ENCODE measurements at places on chromosomes 3 and 15.

DNA sequence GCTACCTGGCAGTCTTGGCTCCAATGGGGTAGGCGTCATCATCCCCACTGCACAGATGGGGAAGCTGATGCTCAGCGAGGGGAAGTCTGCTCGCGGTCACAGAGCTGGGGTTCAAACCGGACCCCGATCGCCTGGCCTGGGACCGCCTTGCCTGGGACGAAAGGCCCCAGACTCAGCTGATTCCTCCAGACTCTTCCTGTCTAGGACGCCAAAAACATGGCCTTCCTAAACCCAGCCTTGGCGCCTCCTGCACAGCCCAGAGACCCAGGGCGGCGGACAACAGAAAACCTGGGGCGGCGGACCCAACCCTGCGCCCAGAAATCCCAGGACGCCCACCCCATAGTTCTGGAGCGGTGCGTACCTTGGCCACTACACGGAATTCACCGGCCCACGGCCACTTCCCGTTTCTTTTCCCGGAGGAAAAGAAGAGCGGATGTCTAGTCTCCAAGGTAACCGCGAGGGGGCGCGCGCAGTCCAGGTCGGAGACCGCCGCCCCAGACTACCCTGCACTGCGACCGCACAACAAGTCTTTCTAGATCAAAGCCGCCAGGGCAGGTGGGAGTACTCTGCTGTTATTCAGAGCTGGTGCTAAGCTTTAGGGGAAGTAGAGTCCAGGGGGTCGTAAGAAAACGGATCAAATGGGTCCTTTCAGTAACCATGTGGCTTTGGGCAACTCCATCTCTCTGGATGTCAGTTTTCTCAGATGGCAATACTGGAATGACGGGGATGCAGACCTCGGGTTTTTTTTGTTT is 4.9 kb upstream of the IL17RD start:
- DNase-seq: peak; percentile 35

GRCh38 chr3:42518800-42519567 is 16.5 kb downstream of the VIPR1 start:
- DNase-seq: peak; percentile 36

GRCh38 chr15:95930659-95931375 is 399.7 kb upstream of the NR2F2 start:
- no peak for DNase-seq

DNA sequence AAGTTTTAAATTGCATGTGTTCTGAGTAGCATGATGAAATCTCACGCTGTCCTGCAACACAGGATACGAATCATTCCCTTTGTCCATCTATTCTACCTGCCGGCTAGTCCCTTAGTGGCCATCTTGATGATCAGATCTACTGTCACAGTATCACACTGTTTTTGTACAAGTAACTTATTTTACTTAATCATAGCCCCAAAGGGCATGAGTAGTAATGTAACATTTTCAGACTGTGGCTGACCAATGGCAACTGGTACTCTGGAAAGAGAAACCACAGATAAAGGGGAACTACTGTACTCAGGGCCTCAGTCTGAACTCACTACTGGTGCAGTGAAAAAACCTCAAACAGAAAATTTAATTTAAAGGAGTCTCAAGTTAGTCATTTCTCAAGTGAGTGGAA is 127.3 kb upstream of the MRPL3 start:
- DNase-seq: no peak

DNA sequence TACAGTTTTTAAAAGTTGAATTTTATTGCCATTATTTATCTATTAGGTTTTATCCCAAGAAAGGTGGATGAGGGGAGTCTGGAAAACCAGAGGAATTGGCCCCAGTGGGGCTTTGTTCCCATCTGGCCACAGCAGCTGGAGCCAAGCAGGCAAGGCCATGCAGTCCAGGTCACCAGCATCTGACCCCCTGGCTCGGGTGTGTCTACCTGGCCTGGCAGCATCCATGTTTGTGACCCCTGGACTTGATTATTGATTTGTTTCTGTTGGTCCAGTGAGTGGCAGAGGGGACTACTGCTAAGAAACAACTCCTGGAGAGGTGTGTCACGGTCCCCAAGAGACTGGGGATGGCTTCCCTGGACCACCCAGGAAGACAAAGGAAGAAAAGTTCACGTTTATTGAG is 111.1 kb downstream of the NUP210 start:
- no peak for DNase-seq

DNA sequence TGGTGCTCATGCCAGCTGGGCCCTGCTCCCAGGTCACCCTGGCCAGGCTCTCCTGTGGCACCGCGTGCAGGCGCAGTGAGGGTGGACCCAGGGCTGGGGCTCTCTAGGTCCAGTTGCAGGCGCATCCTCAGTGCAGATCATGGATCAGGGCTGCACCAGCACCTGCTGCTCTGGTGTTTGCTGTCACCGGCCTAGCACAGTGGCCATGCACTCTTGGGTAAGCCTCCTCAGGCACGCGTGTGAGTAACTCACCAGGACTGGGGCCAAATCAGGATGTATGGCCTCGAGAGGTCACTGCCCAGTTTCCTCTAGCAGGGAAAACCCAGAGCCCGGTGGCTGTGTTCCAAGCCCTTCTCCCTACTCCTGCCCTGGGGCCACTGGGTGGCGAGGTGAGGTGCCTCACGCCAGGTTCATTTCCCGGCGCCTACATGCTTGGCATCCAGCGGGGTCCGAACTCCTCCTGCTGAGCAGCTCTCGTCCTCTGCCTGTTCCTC is 45.5 kb upstream of the SLC41A3 start:
- peak; percentile 7 for DNase-seq

DNA sequence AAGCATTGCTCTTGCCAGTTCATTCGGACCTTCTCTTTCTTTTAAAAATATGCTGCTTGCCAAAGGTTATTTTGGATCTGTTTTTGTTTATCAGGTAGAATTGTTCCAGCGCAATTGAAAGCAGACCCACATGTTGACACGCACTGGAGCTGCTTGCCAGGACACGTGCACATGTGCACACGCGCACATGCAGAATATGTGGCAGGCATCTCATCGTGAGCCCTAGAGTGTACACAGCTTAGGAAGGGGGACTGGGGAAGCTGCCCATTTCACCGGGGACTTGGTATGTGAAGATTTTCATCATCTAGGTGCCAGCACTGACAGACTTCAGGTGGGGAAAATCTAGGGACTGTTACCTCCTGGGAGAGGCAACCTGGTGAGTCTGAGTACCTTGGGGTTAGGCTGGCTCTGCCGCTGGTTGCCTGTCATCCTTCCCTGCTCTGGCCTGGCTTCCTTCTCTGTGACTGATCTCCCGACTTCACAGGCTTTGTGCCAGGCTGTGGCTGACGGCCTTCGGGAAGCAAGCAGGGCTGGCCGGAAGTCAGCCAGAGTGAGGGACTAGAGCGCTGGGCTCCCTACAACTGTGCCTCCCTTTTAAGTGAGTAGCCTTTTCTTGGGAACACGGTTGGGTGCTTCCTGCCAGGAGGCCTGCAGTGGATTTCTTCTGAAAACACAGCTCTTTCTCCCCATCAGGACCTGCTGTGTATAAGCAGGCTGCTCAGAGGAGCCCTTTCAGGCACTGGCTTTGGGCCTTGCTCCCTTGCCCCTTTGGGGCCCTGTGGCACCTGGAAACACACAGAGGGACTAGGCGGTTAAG is 129.3 kb downstream of the EEFSEC start:
- DNase-seq: no peak

DNA sequence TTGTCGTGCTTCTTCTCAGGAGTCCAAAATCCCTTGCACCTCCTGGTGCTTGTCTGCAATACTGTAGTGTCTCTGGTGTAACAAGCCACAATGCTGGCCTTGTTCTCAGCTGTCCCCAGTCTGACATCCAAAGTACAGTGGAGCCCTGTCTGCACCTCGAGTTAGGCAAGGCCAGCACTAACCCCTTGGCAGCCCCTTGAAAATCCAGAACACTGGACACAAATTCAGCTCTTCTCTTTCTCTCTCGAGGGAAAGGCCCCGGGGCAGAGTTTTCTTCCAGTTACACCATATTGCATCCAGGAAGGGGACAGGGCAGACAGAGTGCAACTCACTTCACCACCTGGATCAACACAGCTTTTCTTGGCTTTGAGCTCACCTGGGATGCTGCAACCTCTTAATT is 91.3 kb upstream of the ATP10A start:
- DNase-seq: no peak

DNA sequence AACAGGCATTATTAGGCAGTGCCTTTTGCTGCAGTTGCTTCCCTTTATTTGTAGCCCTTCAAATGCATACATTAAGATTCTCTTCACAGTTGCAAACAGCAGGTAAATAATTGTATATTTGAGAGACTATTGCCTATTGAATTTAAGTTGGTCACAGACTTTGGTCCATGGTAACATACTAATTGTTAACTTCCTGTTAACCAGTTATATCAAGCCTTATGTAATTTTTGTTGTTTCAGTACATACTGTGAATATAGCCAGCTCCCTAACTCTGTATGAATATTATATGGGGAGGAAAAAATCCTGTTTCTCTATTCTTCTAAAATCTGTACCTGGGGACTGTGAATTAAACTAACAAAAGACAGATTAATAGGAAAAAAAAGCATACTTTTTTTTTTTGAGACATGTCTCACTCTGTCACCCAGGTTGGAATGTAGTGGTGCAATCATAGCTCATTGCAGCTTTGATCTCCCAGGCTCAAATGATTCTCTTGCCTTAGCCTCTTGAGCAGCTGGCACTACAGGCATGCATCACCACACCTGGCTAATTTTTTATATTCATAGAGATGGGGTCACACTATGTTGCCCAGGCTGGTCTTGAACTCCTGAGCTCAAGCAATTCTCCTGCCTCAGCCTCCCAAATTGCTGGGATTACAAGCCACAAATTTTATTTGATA is 53.2 kb downstream of the CHL1 start:
- DNase-seq: no peak

GRCh38 chr15:37581866-37582532 is 352.4 kb upstream of the TMCO5A start:
- DNase-seq: no peak

- no peak for DNase-seq
Measured at GRCh38 chr3:114760679-114761078, 386.4 kb downstream of the ZBTB20 start.

- DNase-seq: no peak
Measured at GRCh38 chr3:38018296-38019266, 10.9 kb downstream of the PLCD1 start.

- DNase-seq: peak; percentile 28
Measured at GRCh38 chr15:40047415-40048210, 8.6 kb upstream of the SRP14 start.

DNA sequence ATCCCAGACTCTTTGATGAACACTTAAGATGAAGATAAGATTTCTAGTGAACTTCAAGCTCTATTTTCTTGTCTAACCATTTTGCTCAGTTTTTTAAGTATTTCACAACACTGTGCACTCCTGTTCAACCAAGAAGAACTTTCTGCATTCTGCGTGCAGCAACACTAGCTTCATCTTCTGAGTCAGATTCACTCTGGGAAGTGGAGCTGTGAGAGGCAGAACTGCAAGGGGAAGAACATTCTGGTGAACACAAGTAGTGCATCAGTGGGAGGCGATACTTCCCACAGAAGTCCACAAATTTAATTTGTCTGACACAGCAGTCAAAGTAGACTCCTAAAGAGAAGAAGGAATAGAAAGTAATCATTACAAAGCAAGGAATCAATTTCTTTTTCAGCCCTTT is 18.1 kb downstream of the LRRC58 start:
- DNase-seq: no peak

DNA sequence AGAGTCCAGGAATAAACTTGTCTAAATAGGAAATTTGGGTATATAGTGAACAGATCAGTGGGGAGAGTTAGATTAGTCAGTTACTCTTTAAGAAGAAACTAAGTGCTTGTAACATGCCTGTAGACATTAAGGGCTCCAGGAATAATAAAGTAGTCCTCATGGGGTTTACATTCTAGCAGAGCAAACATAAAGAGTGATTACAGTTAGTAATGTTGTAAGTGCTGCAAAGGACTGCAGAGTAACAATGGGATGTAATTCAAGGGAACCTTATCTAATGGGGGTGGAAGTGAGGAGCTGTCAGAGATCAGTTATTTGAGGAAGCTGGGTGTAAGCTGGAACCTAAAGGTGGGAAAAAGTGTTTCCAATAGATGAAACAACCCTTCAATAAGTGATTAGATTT is 67.5 kb downstream of the ARIH1 start:
- no peak for DNase-seq

- DNase-seq: peak; percentile 53
Measured at GRCh38 chr15:72319360-72319984, 485 bp downstream of the CELF6 start.

GRCh38 chr15:100083572-100083971 is 258.2 kb downstream of the ADAMTS17 start:
- DNase-seq: no peak

GRCh38 chr3:17398959-17399551 is 343.4 kb downstream of the TBC1D5 start:
- DNase-seq: no peak

DNA sequence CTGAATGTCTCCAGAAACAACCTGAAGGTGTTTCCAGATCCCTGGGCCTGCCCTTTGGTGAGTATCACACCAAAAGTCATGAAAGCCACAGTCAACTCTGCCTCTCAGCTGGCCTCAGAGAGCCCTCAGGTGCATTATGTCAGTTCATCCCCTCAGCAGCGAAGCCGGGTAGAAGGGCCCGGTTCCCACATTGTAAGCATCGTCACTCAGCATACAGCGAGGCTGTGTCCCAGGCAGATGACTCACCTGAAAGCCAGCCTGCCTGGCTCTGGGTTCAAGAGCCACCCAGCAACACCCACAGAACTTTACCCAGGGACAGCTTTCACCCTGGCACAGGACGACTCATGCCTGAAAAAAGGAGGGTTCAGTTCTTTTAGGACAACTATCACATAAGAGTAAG is 91.6 kb downstream of the LRRK1 start:
- no peak for DNase-seq

GRCh38 chr3:102122527-102122926 is 273.2 kb downstream of the NFKBIZ start:
- DNase-seq: no peak

DNA sequence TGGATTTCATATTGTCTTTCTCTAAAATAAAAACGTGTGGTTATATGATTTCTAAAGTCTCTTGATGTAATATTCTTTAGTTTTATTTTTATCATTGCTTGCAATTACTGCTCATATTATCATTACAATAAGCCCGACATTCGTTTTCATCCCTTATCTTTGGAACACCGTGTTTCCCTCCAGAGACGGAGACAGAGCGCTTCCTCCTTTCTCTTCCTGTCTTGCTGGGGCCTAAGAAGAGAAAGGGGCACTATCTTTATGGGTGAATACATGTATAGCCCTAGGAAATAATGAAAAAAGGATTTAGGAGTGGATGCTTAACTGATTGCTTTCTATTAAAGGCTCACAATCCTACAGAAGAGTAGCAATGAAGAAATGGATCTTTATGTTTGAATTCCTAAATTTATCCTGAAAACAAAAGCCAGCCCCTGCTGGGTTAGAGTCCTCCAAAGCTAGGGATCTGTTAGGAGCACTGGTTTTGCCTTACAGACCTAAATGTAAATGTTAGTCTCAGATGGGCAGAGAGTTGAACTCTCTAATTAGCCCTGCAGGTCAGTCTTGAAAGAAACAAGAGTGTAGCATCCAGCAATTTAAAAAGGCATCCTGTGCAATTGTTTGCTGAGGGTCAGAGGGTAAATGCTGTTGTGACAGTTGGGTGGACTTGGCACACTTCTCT is 145.1 kb downstream of the TP63 start:
- DNase-seq: no peak

DNA sequence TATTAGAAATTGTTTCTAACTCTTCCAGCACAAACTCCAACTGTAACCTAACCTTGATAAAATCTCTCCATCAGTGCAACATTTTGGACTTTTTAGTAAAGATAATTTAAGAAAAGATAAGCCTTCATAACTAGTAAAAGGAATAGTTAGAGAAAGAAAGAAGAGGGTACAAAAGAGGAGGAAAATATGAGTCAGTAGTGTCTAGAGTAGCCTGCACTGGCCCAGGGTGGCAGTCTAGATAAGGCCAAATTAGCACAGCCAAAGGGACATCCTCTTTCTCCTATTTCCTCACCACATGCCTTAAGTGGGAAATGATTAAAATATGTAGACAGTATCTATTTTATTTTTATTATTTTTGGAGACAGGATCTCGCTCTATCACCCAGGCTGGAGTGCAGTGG is 3.7 kb downstream of the PROS1 start:
- no peak for DNase-seq
